ENCODE measurements at places on chromosomes 12 and 14.
A peak's percentile ranks its signal among the peaks of the same experiment; 100 is the strongest.

DNA sequence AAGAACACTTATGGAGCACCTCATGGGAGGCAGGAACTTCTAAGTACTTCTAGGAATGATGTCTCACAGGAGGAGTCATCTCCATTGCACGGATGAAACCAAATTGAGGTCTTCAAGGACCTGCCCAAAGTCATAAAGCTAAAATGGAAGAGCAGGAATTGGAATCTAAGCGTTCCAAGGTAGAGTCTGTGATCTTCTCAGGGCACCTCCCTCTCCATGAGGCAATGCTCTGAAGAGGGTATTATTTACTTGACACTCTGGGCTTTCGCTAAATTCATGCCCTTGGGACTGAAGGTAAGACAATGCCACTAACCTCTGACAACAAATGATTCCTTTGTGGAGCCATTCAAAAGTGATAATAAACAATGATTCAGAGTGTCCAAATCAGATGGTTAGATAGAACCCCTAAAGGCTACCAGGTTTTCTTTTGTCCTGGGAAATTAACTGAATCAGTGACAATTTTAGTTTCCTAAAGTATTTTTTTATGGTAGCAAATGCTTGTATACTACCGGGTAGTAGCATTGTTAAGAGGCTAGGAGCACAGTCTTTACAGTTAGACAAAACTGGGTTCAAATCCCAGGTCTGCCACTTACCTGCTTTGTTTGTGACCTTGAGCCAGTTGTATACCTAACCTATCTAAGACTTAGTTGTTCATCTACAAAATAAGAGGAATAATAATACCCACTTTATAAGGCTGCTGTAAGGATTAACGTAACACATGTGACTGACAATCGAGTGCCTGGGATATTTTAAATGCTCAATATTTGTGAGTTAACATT lies 12.3 kb downstream of the HMGA2 start:
- no peak for DNase-seq

GRCh38 chr12:131694116-131694838 lies 16.6 kb upstream of the SFSWAP start:
- DNase-seq = no peak

GRCh38 chr14:75497191-75497590 lies 25.1 kb upstream of the BATF start:
- DNase-seq = peak; percentile 75

- DNase-seq = no peak
Measured at GRCh38 chr12:80681287-80681686, 26.1 kb upstream of the MYF6 start.

DNA sequence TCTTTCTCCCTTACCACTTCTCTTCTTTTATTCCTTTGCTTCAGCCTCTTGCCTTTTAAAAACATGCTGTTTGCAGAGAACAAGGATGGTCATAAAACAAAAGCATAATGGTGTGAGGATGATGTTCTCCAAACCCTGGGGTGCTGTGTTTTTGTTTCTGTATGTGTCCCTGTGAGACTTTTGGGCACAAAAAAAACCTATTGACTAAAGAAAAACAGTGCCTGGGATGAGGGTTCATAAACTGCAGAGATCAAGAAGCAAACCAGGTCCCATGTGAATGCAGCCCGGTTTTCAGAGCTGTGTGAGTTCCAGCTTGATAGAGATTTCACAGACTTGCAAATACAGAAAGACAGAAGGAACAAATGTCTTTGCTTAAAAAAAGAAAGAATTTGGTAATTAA lies 148.6 kb upstream of the CPSF6 start:
- DNase-seq = no peak

DNA sequence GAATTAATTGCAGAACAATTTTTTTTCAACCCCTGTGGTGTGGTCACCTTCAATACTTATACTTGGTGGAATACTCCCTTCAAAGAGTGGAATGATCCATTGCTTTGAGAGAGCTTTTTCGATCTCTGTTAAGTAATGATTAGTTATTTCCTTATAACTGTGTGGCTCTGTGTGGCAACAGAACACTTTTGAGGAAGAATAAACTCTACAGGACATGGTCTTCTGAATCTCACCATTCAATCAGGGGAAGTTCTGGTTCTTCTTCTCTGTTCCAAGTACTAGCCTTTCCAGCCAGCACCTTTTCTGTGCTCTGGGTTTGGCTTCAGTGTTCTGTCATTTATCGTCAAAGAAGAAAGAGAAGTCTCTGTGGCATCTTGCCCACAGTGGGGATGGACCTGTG lies 369.2 kb downstream of the ZFP36L1 start:
- no peak for DNase-seq

DNA sequence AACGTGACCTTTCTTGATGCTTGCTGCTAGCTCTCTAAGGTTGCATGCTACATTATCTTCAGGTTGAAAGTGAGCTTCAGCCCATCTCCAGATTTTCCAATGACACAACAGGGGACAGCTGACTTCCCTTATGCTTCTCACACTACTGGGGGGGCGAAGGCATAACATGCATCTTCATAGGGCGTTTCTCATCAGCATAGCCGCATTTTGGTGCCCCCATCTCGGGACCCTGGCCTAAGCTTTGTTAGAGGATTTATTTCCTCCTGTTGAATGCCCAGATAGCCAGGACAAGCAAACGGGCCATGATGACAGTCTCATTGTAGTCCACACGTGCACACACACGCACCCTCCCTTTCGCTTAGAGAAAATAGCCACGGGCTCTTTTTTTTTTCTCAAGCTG lies 30.7 kb downstream of the SSPN start:
- no peak for DNase-seq

DNA sequence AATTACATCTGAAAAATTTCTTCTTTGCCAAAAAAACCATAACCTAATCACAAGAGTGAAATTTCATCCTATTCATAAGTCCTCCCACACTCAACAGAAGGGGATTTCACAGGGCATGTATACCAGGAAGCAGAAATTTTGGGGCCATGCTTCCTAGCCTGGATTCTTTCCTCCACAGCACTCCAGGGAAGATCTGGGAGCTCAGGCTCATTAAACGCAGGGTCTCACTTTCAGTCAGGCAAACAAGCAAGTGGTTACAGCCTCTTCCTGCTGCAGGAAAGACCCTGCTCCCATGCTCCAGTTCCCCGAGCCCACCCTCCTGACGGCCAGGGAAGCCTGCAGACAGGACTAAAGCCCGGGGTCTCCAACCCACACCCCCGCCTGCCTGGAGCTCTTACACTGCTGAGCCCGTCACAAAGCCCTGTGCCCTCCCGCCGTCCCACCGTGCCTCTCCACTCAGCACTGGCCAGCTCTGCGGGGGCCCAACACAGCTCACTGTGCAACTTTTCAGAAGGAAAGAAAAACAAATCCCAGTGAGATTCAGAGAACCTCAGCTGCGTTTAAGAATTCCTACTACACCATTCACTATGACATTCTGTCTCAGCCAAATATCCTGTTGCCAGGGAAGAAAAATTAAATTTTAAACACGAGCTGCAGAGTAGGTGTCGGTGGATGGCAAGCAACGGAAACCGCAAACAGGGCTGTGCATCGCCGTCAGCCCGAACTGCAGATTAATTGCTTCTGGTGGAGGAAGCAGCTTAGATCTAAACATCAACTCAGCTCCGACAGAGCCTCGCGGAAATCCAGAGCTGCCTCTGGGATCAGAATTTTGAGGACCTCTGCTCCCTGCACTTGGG lies 106.7 kb upstream of the SFSWAP start:
- DNase-seq = peak; percentile 69

GRCh38 chr12:106303202-106303820 lies 778 bp downstream of the TCP11L2 start:
- DNase-seq = peak; percentile 89

DNA sequence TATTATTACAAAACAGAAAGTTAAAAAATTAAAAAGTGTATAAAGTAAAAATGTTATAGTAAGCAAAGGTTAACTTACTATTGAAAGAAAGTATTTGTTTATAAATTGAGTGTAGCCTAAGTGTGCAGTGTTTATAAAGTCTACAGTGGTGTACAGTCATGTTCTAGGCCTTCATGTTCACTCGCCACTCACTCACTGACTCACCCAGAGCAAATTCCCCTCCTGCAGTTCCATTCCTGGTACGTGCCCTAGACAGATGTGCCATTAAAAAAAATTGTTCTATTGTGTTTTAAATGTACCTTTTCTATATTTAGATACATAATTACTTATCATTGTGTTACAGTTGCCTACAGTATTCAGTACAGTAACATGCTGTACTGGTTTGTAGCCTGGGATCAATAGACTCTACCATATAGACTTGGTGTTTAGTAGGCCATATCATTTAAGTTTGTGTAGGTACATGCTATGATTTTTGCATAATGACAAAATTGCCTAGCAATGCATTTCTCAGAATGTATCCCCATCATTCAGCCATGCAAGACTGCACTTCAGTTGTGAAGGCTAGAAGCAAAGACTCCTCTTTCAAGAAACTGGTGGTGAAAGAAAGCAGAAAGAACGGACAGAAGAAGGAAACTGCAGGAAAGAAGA lies 100.6 kb downstream of the DACT1 start:
- DNase-seq = peak; percentile 16

DNA sequence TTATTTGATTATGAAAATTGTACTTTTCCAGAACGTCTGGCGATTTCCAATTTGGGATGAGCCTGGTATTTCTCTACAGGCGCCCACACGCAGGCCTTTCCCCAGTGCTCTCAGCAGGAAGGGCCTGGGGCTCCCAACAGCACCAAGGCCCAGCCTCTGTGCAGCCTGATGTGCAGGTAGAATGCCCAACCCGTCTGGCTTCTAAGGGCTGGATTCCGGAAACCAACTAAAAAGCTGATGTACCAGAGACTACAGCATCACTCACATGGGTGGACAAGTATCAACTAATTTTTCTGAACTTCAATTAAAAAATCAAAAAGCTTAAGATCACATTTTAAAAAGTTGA lies 25.8 kb downstream of the CDC42BPB start:
- DNase-seq = no peak

- no peak for DNase-seq
Measured at GRCh38 chr12:85872497-85873091, 1.5 kb upstream of the NTS start.

- no peak for DNase-seq
Measured at GRCh38 chr12:62720661-62721330, 214.2 kb downstream of the PPM1H start.

GRCh38 chr14:101286271-101287018 lies 274.9 kb upstream of the DIO3 start:
- no peak for DNase-seq

- DNase-seq = no peak
Measured at GRCh38 chr14:23602181-23603095, 23.8 kb upstream of the JPH4 start.

GRCh38 chr12:58443273-58443980 lies 476.9 kb downstream of the LRIG3 start:
- DNase-seq = peak; percentile 17

- DNase-seq = no peak
Measured at GRCh38 chr14:23608454-23608853, 27.7 kb upstream of the DHRS2 start.

DNA sequence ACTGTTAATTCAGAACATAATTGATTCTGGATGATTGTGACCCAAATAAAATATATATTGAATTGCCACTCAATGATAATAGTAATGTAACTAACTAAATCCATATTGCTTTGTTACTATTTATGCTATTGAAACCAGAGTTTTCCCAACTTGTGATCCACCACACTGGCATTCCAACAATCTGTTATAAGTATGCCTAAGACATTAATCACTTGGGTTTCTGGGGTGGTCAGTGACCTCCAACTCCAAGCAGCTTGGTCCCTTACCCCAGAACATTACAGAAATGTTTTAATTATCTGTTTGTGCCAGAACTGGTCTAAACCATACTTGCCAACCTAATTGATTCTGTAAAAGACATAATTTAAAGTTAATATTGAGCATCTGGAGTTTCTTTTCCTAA lies 14.6 kb downstream of the CAPS2 start:
- no peak for DNase-seq

DNA sequence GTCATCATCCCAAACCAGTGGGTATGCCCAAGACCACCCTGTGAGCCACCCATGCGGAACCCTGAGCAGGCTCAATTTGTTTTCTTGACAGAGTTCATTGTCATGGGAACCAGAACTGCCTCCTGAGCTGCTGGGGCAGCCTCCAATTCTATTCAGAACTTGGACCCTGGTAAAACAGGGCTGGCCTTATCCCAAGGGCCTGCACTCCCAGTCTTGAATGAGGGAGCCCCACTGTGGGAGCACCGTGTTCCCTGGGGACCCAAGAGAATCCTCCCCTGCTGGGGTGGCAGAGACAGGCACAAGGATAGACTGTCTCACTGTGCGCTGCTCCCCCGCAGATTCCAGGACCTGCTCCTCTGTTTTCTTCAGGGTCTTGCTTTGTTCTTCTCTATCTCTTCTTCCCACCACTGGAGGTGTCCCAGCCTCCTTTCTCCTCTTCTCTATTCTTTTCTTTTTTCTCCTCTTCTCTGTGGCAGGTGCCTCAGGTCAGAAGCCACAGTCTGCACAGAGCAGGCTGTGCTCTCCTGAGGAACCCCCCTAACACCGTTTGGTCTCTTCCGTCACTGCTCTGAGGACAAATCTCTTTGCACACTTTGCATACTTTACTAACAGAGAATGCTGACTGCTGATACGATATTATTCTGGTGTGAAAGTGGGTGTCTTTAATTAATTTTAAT lies 31.2 kb upstream of the CHPT1 start:
- DNase-seq = no peak

- peak; percentile 11 for DNase-seq
Measured at GRCh38 chr14:98711453-98711852, 560.5 kb downstream of the BCL11B start.

DNA sequence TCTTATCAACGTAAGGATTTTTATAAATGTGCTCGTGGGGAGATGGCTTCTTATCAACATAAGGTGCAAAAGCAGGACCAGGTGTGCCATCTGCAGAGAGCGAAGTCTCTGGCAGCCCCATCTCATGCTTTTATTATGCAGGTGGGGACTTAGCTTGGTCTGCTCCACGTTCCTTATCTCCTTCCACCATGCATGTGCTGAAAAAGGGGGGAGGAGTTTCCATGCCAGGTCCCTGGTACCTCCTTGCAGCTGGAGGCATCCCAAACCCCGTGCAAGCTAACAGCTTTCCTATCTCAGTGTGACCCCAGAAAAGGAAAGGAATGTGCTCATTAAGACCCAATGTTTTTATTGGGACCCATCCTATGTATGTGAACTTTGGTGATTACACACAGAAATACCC lies 608.5 kb downstream of the TMEM121 start:
- no peak for DNase-seq

DNA sequence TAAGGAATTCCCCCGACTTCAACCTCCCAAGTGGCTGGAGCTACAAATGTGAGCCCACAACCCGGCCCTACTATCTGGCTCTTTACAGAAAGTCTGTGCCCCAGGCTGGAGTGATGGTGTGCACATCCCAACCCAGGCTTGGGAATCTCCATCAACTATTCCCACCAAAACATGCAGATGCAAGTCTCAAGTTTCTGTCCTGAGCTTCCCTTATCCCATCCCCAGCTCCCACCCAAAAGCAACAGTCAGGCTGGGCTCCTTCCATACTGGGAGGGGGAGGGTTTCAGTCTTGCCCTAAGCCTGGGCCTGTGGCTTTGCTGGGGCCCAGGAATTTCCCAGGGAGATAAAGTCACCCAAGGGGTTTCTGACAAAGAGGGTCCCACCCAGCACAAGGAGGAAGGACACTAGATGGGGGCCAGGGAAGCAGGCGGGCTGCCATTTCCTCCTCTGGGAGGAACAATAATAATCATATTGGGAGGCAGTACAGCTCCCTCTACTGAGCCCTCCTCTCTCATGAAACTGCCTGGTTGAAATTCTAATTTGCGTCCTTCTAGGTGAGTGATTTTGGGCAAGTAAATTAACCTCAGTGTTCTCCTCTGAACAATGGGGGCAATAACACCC lies 8.0 kb downstream of the SLC8B1 start:
- DNase-seq = no peak

GRCh38 chr12:101338087-101338486 lies 58.2 kb downstream of the UTP20 start:
- DNase-seq = no peak

- DNase-seq = peak; percentile 47
Measured at GRCh38 chr12:12645485-12645884, 33.8 kb downstream of the CREBL2 start.
